Stimulated activated CD4-positive, alpha-beta T cell treated with anti-CD3 and anti-CD28 coated beads, Interleukin-2, amount 100 ng/mL, for 48 hours (primary cell): ENCODE measurements at places on chromosomes 5 and 9.

GRCh38 chr9:36470643-36471290 is 70.7 kb upstream of the RNF38 start:
- peak; percentile 32 for DNase-seq

GRCh38 chr5:76527685-76528161 is 95.5 kb downstream of the F2RL2 start:
- DNase-seq: no peak

DNA sequence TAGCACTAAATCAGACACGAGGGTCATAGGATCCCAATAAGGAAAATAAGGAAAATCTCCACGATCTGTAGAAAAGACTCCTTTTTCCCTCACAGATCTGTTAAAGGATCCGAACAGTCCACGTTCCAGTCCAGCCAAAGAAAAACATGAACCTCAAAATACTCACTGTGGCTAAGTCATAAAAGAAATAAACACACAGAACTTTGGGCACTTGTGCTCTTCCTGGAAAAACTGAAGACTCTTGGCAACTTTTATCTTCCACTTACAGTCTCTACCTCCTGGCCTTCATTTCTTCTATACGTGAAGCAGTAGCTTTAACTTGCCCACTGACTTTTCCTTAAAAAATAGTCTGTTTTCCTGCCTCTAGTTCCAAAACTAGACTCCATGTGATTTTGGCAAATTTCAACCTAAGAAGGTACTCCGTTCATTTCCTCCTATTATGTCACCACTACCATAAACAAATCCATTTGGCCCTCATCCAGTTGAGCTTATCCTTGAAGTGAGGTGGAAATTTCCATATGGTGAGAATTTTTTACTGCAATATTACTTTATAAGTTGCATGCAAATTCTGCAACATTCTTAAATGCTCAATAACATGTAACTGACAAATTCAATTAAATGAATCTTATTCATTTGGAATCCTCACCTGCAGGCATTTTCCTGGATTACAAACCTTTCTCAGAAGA is 5.3 kb upstream of the LHFPL2 start:
- no peak for DNase-seq

DNA sequence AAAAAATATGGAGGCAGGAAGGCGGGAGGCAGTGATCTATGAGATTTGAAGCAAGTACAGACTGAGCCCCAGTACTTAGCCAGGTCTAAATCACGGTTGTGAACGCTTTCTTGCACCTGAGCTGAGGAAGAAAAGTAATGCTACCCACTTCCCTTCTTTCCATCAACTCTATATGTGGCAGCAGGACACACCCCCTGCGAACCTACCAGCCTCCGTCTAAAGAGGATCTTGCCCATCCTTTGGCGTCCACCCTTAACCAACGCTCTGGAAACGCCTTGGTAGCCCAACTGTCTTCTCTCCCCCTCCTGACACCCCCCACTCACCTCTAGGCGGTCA is 545 bp downstream of the HMGCS1 start:
- no peak for DNase-seq

DNA sequence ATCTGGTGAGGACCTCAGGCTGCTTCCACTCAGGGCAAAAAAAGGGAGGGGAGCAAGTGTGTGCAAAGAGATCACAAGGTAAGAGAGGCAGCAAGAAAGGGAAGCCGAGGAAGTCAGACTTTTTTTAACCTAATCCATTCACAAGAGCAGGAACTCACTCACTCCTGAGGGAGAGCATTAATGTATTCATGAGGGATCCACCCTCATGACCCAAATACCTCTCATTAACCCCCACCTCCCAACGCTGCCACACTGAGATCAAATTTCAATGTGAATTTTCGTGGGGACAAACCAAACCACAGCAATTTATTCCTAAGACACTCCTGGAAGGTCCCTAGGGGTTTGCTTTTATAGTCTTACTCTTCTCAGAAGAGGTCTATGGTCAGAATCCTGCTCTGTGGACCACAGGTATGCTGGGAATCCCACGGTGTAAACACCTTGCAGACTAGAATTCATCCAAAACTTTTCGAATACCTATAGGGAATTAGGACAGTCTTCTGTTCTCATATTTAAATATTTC is 108.7 kb downstream of the HSD17B3 start:
- DNase-seq: no peak
